ENCODE measurements at places on chromosomes 6 and 20. TPM values are rescaled to one million over a fixed set of nuclear protein-coding genes. Genes with fewer than 3 reads are reported as not detected.

RBPJL gene
- not detected for total RNA-seq

MAP7 gene
- total RNA-seq = 40.2 TPM

PYGB gene
- 71.0 TPM for total RNA-seq

TINAG gene
- total RNA-seq = not detected

SLC24A3 gene
- total RNA-seq = 12.8 TPM

FAM83B gene
- 4.5 TPM for total RNA-seq

MICB gene
- total RNA-seq = 2.8 TPM

SLC22A7 gene
- total RNA-seq = not detected

OPRL1 gene
- total RNA-seq = 3.5 TPM

KIF25 gene
- not detected for total RNA-seq

CPNE5 gene
- total RNA-seq = 10.8 TPM

CD83 gene
- total RNA-seq = 12.7 TPM

CTAGE9 gene
- total RNA-seq = not detected

PRELID3B gene
- 45.1 TPM for total RNA-seq

HSPA12B gene
- 17.8 TPM for total RNA-seq

RAB44 gene
- 0.33 TPM for total RNA-seq

CCN5 gene
- total RNA-seq = not detected

PCK1 gene
- 2.4 TPM for total RNA-seq

NRN1 gene
- total RNA-seq = 23.0 TPM

NFS1 gene
- 38.4 TPM for total RNA-seq

Measured in camera-type eye (tissue), 1 donor.